Stimulated activated CD4-positive, alpha-beta T cell treated with anti-CD3 and anti-CD28 coated beads, Interleukin-1b, Interleukin-23, amount 100 ng/mL, for 24 hours (primary cell): ENCODE measurements at places on chromosomes 12 and 14.

GRCh38 chr12:43815416-43815815, 9.3 kb upstream of the TWF1 start:
- no peak for DNase-seq

GRCh38 chr14:25116607-25117006, 66.7 kb upstream of the STXBP6 start:
- DNase-seq = no peak

DNA sequence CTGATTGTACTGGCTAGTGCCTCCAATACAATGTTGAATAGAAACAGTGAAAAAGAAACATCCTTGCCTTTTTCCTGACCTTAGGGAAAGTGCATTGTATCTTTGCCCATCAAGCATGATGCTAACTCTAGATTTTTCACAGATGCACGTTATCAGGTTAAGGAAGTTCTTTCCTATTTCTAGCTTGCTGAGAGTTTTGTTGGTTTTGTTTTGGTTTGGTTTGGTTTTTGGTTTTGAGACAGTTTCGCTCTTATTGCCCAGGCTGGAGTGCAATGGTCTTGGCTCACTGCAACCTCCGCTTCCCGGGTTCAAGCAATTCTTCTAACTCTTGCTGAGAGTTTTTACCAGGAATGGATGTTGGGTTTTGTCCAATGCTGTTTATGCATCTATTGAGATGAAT, 89.0 kb downstream of the BRMS1L start:
- DNase-seq = no peak

GRCh38 chr12:20350495-20350894, 17.8 kb upstream of the PDE3A start:
- no peak for DNase-seq

DNA sequence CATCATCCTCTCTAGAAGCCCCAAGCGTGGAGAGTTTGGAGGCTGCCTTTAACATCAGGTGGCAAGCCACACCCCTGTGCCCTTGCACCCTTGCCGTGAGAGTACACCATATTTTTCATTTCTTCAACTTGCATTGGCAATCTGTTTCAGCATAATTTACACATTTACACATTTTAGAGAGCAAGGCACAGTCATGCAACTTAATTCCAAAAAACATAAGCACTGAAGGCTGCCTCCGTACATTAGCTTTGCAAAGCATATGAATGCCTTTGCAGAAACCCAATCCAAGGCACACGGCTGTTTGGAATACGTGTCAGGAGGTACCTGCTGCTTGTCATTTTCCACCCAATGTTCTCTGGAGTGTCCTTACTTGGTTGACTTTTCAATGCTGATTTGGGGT, 833.1 kb downstream of the VRK1 start:
- no peak for DNase-seq

DNA sequence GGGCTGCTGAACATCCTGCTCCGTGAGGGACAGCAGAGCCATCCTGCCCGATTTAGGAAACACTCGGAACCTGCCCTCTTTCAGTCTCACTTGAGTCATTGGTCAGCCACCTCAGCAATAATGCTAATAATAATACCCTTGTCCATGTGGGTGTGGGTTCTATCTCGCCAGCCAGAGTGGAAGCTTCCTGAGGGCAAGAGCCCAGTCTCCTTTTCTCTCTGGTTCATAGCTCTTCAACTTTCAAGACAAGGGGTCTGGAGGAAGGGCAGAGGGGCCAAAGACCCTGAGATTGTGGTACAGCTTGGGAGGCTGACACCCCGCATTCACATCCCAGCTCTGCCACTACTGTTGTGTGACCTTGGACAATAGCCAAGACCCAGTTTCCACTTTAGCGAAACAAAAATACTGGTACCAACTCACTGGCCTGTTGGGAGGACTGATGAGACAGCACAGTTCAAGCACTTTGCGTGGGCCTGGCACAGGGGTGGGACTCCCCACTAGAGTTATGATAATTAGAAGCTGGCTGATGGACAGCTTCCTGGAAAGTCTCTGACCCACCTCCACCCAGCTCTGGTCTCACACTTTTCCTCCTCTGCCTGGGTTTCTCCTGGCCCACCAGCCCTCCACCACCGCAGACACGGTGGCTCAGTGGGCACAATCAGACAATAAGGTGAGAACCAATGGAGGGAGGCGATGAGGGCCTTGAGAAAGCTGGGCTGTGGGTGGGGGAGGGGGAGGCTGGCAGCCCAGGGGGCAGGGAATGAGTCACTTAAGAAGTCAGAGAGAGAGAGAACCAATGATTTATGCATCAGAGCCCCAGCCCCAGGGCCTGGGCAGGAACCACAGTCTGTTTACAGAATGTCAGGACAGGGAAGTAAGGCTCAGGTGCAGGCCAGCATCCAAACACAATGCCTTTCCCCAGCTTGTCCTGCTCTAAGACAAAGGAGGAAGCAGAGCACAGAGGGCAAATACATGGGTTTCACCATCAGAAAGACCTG, 9.6 kb downstream of the FAIM2 start:
- DNase-seq = no peak
